HT1080 (cell line): ENCODE measurements at places on chromosomes 11 and 22.

DNA sequence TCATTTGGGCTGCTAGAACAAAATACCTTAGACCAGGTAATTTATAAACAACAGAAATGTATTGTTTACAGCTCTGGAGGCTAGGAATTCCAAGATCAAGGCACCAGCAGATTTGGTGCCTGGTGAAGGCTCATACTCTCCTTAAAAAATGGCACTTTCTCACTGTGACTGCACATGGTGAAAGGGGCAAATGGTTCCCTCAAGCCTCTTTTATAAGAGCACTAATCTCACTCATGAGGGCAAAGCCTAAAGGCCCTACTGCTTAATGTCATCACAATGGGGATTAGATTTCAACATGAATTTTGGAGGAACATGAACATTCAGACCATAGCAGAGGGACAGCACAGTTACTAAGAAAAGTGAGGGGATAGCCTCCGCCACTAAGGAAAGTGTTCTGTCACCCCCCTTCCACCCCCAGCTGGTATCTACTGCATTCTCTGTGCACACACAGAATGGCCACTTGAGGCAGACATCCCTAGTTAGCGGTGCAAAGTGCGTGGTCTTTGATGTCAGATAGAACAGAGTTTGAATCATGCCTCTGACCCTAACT, 47.2 kb upstream of the CEP295 start:
- peak; percentile 13 for DNase-seq

DNA sequence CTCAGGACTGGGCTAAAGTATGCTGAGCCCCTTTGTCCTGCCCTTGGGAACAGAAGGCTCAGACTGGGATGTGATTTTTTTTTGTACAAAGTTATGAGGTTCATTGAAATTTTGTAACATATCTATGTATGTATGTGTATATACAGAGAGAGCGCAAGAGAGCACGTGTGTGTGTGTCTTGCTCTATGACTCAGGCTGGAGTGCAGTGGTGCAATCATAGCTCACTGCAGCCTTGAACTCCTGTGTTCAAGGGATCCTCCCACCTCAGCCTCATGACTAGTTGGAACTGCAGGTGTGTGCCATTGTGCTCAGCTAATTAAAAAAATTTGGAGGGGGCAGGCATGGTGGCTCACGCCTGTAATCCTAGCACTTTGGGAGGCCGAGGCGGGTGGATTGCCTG, 5.7 kb downstream of the TMEM25 start:
- no peak for DNase-seq

GRCh38 chr22:33745501-33745900, 174.8 kb downstream of the LARGE1 start:
- no peak for DNase-seq

GRCh38 chr11:67120881-67121710, 2.0 kb downstream of the KDM2A start:
- DNase-seq = peak; percentile 23

- no peak for DNase-seq
These were observed 104.3 kb upstream of the BLID start for GRCh38 chr11:122220321-122220720.

GRCh38 chr11:64251016-64251752, at the start of gene PLCB3:
PLCB3 (plus strand) TSS chr11:64251530; CDS start chr11:64251650, 120 bp downstream.
- peak; percentile 23 for DNase-seq

DNA sequence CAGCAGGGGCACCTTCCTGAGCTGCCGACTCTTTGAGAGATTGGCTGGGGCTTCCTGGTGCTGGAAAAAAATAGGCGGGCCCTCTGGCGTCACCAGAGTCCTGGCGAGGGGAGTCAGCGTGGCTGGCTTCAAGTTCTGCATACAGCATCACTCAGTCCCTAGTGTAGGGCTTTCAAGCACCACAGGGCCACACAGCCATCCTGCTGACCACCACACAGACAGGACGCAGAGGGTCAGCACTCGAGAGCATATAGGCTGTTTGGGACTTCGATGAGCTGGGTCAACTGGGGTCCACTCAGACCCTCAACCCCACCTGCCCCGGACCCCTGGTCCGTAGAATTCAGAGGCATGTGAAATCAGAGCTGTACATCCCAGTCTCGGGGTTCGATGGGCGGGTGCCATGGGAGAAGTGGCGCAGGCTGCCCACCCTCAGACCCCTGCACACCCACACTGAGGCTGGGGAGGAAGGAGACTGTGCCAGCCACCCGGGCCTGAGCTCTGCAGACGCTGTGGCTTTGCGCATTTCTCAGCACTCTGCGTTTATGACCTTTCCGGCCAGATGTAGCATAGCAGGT, 1131.9 kb downstream of the BRD1 start:
- DNase-seq = no peak

DNA sequence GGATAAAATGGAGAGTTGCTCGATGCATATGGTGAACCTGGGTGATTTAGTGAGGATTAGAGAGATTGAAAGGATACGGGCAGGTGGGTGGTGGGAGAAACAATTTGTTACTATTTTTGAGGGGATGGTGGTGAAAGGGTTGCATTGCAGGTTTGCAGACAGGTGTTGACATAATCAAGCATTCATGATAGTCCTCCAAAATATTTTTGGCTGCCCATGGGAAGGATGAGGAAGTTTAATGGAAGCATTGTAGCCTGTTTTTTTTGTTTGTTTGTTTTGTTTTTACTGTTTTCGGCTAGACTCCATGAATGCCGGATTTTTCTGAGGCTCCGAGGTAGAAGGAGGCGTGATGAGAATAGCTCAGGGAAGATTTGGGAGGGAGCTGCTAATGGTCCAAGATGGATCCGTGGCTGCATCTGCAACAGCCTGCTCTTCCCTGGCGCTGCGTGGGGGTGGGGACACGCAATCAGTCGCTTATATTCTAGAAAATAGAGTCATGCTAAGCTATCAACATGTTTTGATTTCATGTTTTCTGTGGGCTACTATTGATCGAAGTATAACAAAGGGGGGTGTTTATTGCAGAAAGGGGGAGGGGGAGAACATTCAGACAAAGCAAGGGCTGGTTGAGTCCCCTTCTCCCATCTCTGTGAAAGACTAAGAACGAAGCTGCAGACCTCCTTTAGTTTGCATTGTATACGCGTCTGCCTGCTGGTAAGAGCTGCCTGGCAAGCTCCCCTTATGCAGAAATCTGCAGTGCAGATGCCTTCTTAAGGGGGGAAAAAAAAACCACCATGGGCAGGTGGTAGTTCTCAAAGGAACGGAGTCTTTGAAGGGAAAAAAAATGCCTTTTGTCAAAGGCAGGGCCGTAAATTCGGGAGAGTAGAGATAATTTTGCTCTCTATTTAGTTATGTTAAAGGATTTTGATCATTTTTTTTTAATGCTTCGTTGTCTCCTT, 1.0 kb downstream of the RTN3 start:
- peak; percentile 11 for DNase-seq

DNA sequence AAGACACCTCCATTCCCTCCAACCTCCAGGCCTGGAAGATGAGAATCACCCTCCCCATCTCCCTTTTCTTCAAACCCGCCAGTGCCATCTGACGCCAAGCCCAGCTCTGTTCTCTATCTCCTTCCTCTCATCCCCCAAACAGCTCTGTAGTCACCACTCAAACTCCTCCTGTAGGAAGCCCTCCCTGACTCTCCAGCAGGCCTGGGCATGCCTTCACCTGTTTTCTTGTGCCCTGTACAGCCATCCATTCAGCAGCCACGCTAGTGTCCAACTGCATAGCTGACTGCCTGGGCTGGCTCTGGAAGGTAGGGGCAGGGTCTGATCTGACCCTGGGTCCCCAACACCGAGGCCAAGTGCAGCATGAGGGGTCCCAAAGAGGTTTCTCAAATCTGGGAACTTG, 25.0 kb downstream of the GDPD5 start:
- no peak for DNase-seq

DNA sequence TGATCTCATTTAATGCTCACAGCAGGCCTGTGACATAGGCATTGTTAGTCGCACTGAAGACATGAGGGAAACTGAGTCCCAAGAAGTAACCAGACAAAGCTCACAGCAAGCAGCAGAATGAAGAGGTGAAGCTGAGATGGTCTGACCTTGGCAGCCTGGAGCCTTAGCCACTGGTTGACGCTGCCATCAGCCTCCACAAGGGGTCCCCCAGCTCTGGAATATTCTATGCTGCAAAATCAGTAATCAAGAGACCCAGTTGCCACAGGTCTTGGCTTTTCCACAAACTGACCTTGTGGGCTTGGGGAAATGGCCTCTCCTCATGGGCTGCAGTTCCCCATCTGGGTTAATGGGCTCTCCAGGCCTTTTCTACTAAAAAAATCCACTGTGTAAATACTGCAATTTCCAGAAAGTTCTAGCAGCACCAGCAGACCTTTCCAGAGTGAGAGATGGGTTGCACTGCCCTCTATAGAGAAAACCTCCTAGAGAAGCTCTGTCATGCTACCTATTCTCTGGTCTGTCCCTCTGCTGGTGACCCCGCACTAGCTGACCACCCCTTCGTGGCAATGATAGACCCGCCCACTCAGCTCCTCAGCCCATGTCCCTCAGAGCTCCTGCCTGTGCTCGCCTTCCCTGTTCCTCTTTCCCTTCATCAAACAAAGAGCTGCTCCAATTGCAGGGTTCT, 22.6 kb upstream of the ISX start:
- no peak for DNase-seq

GRCh38 chr22:27239520-27239919, 562.0 kb downstream of the MN1 start:
- DNase-seq = no peak

GRCh38 chr11:132973686-132974085, 558.6 kb downstream of the OPCML start:
- DNase-seq = no peak

- DNase-seq = no peak
These were observed 41.7 kb downstream of the EXPH5 start for GRCh38 chr11:108551651-108552462.

GRCh38 chr22:19464975-19465374, 14.0 kb downstream of the UFD1 start:
- no peak for DNase-seq

DNA sequence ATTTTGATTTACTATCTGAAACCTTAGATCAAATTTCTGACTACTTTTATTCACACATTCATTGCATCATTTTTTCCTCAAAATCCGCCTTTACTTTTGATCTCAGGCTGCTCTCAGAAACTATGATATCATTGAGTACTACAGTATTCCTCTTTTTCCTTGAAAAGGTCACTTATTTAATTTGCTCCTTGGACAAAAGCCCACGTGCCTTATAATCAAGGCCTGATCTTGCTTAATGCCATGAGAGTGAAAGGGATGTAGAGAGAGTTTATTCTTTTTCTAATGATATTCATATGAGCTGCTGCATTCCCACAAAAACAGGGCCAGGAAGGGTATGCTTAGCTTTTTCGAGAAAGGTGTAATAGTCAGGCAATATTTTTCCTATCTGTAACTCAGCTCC, 327.0 kb downstream of the ETS1 start:
- no peak for DNase-seq
